MCF 10A (cell line): ENCODE measurements at places on chromosomes 1 and 21. TPM values are rescaled to one million over a fixed set of nuclear protein-coding genes. Genes with fewer than 3 reads are reported as not detected.

LRRC53 gene
- not detected in 2 replicates for total RNA-seq

DMBX1 gene
- not detected in 2 replicates for total RNA-seq

MIXL1 gene
- total RNA-seq: not detected in 2 replicates

CFHR2 gene
- not detected in 2 replicates for total RNA-seq

GNG4 gene
- total RNA-seq: 3.0 and 3.3 TPM in 2 replicates

NID1 gene
- total RNA-seq: 0.10 and 0.16 TPM in 2 replicates

DNA sequence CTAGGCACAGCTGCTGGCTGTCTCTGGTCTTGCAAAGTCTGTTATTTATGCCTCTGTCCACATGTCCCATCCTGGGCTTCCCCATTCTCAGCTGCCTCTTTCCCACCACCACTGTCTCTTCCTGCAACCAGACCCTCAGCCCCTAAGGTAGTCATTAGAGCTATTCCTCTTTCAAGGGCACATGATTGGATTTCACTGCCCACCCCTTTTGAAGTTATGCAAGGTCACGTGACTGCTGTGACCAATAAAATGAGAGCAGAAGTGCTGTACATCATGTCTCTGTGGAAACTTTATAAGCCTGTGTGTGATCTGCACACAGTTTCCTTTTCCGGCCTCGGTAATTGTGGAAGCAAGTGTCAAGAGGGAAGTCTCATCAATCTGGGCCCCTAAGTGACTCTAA lies 136.6 kb upstream of the HMGB4 start:
- no peak for DNase-seq
- H3K4me1 ChIP-seq: no peaks in the 10 kb centered on the region
- peaks cover 10% of the 10 kb centered on the region for H3K27me3 ChIP-seq
- no peak overlapping the region for H3K4me3 ChIP-seq
- H3K36me3 ChIP-seq: no peaks in the 10 kb centered on the region
- no peak overlapping the region for H3K27ac ChIP-seq

- no peak overlapping the region for H3K27ac ChIP-seq
- H3K27me3 ChIP-seq: no peaks in the 10 kb centered on the region
- H3K4me1 ChIP-seq: no peaks in the 10 kb centered on the region
- no peak overlapping the region for H3K4me3 ChIP-seq
- no peaks in the 10 kb centered on the region for H3K36me3 ChIP-seq
- no peak for DNase-seq
Measured at GRCh38 chr1:192588546-192588945, 13.0 kb downstream of the RGS1 start.

DNA sequence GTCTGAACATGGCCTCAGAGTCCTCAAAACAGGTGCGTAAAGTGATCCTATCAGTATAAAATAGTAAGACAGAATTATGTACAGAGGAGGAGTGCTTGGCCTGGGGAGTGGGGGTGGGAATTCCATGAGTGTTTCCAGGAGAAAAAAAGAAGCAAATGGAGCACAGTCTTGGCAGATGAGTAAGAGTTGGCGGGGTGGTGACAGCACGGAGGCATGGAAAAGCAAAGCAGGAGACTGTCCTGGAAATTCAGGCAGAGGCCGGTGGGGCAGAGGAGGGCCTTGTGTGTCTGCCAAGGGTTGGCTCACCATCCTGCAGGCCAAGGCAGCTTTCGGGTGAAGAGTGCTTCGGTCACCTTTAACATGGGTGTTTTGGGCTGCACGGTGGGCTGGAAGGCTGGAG lies 63.4 kb downstream of the OPTC start:
- H3K27me3 ChIP-seq: no peaks in the 10 kb centered on the region
- peaks cover 27% of the 10 kb centered on the region for H3K4me1 ChIP-seq
- DNase-seq: peak; percentile 74
- no peaks in the 10 kb centered on the region for H3K36me3 ChIP-seq

GRCh38 chr1:228487336-228488124 lies at the start of gene RNF187:
Gene RNF187 (plus strand): TSS chr1:228487382.
- no peak for DNase-seq
- H3K4me3 ChIP-seq: peak within 1 kb of the TSS; percentile 90
- H3K27me3 ChIP-seq: peaks cover 6% of the 10 kb centered on the region
- peak within 1 kb of the TSS; percentile 100 for H3K27ac ChIP-seq
- peaks cover 44% of the 10 kb centered on the region for H3K4me1 ChIP-seq
- peaks cover 41% of the 10 kb centered on the region for H3K36me3 ChIP-seq

GRCh38 chr1:6638226-6638625 lies 13.6 kb downstream of the THAP3 start:
- H3K4me1 ChIP-seq: no peaks in the 10 kb centered on the region
- no peak overlapping the region for H3K27ac ChIP-seq
- DNase-seq: no peak
- no peak overlapping the region for H3K4me3 ChIP-seq

DNA sequence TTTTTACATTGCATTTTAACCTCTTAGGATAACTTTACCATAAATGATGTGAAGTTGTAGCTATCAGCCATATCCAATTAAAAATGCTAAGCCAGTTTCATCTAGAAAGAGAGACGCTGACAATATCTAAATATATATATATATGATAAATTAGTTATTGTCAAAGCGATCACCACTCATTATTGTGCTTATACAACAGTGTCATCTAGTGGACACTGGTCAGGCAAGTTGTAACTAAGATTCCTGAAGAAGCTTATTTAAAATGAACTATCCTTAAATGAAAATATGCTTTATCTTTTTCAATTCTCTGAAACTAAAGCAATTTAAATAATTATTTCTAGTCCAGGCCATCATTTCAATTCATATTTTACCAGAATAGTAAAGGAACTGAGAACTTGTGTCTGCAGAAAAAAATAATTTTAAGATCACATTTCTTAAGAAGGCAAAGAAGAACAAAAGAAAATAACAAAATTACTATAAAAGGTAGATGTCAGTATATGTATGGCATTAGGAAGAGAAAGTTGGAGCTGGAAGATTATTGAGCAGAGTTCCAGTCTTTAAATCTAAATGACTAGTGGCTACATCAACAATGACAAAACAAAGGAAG lies 193.3 kb upstream of the SNX7 start:
- DNase-seq: peak; percentile 67
- no peak overlapping the region for H3K4me3 ChIP-seq
- no peak overlapping the region for H3K27ac ChIP-seq
- H3K4me1 ChIP-seq: peaks cover 29% of the 10 kb centered on the region

- H3K4me3 ChIP-seq: no peak overlapping the region
- DNase-seq: peak; percentile 85
- no peaks in the 10 kb centered on the region for H3K27me3 ChIP-seq
- H3K27ac ChIP-seq: no peak overlapping the region
Measured at GRCh38 chr1:187264995-187265602, 436.4 kb downstream of the PLA2G4A start.

DNA sequence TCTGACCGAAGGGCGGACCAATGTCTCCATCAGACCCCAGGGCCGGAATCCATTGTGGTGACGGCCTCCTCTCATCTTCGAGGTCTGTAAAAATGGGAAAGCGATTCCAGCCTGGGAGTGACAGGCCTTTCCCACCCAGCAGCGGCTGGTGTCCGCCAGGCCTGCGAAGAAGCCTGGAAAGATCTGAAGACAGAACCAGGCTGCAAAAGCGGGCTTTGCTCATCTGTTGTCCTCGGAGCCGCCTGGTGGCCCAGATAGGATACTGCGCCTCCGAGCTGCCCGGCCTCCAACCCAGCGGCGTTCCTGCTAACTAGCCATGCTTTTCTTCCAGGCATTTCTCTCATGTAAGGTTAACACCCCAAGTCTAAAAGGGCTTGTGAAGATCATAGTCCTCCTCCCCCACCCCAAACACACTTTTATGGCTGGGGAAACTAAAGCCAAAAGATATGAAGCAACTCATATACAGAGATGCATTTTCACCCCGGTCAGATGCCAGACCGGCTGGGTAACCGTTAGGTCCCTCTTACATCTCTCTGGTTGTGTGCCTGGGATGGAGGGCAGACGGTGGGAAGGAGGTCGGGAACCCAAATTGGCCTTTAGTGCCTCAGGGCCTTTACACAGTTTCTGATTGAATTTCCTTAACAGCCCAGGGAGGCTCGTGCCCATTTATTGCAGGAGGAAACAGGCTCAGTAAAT lies 1.9 kb upstream of the DHRS3 start:
- no peaks in the 10 kb centered on the region for H3K27me3 ChIP-seq
- H3K4me3 ChIP-seq: peak overlapping the region; percentile 95
- no peak overlapping the region for H3K27ac ChIP-seq
- H3K36me3 ChIP-seq: peaks cover 7% of the 10 kb centered on the region
- H3K4me1 ChIP-seq: peaks cover 29% of the 10 kb centered on the region
- peak; percentile 86 for DNase-seq

DNA sequence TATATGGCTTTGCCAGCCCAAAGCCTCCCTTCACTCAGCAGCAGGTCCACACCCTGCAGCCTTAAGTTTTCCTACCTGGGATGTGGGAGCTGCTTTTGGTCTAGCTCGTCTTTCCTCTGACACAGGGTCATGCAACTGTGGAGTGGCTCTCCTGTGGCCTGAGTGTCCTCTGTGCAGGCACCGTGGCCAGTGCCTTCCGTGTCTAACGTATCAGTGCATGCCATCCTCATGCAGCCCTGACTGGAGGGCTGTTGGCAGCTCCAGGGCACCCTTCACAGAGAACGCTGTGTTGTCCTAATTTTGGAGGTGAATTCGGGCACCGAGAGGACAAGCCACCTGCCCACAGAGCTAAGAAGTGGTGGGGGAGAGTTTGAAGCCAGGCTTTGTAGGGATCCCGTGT lies 25.7 kb upstream of the C1orf174 start:
- H3K27me3 ChIP-seq: peaks cover 32% of the 10 kb centered on the region
- no peaks in the 10 kb centered on the region for H3K36me3 ChIP-seq
- H3K4me3 ChIP-seq: no peak overlapping the region
- no peak overlapping the region for H3K27ac ChIP-seq
- no peaks in the 10 kb centered on the region for H3K4me1 ChIP-seq

DNA sequence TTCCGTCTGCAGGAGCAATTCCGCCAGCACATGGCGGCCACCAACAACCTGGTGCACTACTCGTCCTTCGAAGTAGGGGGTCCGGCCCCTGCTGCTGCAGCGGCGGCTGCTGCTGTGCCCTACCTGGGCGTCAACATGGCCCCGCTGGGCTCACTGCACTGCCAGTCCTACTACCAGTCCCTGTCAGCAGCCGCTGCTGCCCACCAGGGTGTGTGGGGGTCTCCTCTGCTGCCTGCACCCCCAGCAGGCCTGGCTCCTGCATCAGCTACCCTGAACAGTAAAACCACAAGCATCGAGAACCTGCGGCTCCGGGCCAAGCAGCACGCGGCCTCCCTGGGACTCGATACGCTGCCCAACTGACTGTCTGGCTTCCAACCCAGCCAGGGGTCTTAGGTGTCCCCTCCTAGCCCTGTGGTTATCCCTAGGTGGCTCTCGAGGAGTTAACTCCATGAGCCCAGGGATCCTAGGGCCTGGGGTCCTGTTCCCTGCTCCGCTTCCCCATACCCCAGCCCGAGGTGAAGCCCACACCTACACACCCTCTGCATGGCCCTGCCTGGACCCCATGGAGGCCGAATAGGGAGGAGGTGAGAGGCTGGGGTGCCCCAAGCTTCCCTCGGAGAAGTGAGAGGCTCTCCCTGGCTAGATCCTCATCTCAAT lies 22.6 kb downstream of the DMBX1 start:
- H3K4me3 ChIP-seq: no peak overlapping the region
- H3K27ac ChIP-seq: no peak overlapping the region
- no peaks in the 10 kb centered on the region for H3K36me3 ChIP-seq
- H3K4me1 ChIP-seq: peaks cover 9% of the 10 kb centered on the region
- no peak for DNase-seq
- H3K27me3 ChIP-seq: no peaks in the 10 kb centered on the region

- DNase-seq: no peak
- H3K27ac ChIP-seq: no peak overlapping the region
- H3K27me3 ChIP-seq: no peaks in the 10 kb centered on the region
- H3K4me1 ChIP-seq: peaks cover 6% of the 10 kb centered on the region
- H3K36me3 ChIP-seq: peaks cover 64% of the 10 kb centered on the region
Measured at GRCh38 chr1:84489766-84490165, 10.7 kb downstream of the RPF1 start.

- no peaks in the 10 kb centered on the region for H3K4me1 ChIP-seq
- no peak overlapping the region for H3K27ac ChIP-seq
- no peaks in the 10 kb centered on the region for H3K36me3 ChIP-seq
- H3K4me3 ChIP-seq: no peak overlapping the region
- no peak for DNase-seq
Measured at GRCh38 chr1:33735624-33736023, 128.3 kb upstream of the HMGB4 start.

DNA sequence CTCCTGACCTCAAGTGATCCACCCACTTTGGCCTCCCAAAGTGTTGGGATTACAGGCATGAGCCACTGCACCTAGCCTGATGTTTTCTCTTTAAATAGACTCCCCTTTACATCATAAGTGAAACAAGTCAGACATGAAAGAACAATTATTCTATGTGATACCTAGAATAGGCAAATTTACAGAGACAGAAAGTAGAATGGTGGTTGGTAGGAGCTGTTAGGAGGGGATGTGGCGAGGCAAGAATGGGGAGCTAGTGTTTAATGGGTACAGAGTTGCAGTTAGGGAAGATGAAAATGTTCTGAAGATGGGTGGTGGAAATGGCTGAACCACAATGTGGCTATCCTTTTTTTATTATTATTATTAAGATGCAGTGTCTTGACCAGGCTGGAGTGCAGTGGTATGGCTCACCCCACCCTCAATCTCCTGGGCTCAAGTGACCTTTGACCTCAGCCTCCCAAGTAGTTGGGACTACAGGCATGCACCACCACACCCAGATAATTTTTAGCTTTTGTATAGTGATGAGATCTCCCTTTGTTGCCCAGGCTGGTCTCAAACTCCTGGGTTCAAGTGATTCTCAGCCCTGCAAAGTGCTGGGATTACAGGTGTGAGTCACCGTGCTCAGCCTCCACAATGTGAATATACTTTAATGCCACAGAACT lies 28.4 kb downstream of the ELF3 start:
- DNase-seq: no peak
- no peak overlapping the region for H3K27ac ChIP-seq
- no peaks in the 10 kb centered on the region for H3K27me3 ChIP-seq
- H3K4me3 ChIP-seq: no peak overlapping the region
- H3K36me3 ChIP-seq: no peaks in the 10 kb centered on the region

GRCh38 chr21:45891388-45892155 lies 90.0 kb upstream of the COL6A1 start:
- H3K27me3 ChIP-seq: peaks cover 19% of the 10 kb centered on the region
- no peak overlapping the region for H3K27ac ChIP-seq
- no peak overlapping the region for H3K4me3 ChIP-seq
- no peaks in the 10 kb centered on the region for H3K4me1 ChIP-seq
- H3K36me3 ChIP-seq: no peaks in the 10 kb centered on the region
- no peak for DNase-seq

- peaks cover 28% of the 10 kb centered on the region for H3K27me3 ChIP-seq
- H3K36me3 ChIP-seq: peaks cover 2% of the 10 kb centered on the region
- no peak for DNase-seq
- H3K4me1 ChIP-seq: no peaks in the 10 kb centered on the region
- H3K27ac ChIP-seq: no peak overlapping the region
- H3K4me3 ChIP-seq: no peak overlapping the region
Measured at GRCh38 chr1:160451119-160451858, 50.9 kb downstream of the VANGL2 start.

DNA sequence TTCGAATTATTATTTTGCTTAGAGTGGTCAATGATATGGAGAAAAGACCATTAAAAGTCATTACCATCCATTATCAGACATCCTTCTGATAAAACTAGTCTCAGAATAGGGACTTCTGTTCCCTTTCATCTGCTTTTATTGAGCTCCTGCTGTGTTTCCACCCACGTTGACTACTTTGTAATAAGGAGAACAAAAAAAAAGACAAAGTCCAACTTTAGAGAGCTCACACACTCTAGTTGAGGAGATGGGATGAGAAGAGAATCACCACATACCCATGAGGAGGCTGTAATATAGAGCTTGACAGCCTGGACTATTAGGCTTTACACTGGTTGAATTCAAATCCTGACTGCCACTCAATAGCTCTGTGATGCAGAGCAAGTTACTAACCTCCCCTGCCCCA lies 27.8 kb upstream of the ALDH9A1 start:
- no peak for DNase-seq
- H3K27me3 ChIP-seq: no peaks in the 10 kb centered on the region
- no peaks in the 10 kb centered on the region for H3K4me1 ChIP-seq
- H3K36me3 ChIP-seq: peaks cover 59% of the 10 kb centered on the region
